Suppressor macrophage (primary cell): ENCODE measurements at places on chromosomes 3 and 15.
A peak's percentile ranks its signal among the peaks of the same experiment; 100 is the strongest.

DNA sequence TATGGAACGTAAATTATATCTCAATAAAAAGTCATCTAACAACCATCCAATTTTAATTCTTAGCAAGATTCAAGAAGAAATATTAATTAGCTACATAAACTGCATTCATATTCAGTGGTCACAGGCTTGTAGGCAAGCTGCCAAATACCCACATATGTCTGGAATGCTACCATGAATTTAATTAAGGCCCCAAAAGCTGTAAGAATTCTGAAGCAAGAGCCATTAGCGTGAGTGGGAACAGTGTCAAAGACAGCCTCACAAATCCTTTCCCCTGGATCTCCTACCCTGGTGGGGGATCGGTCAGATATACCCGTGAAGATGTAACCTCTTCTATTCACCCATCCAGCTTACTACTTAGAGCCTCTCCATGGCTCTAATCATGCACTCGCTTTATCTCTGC, 40.0 kb downstream of the ATG7 start:
- DNase-seq, result no peak

- no peak for DNase-seq
Observed at GRCh38 chr15:45854455-45855202, 219.8 kb downstream of the SQOR start.

GRCh38 chr15:55819397-55820034, 76.6 kb upstream of the PRTG start:
- no peak for DNase-seq

- DNase-seq, result no peak
Observed at GRCh38 chr15:89809787-89810148, 4.9 kb downstream of the ANPEP start.

GRCh38 chr15:27545494-27546255, 553.4 kb downstream of the OCA2 start:
- DNase-seq, result no peak

GRCh38 chr3:189419038-189419437, 212.2 kb upstream of the TP63 start:
- no peak for DNase-seq

DNA sequence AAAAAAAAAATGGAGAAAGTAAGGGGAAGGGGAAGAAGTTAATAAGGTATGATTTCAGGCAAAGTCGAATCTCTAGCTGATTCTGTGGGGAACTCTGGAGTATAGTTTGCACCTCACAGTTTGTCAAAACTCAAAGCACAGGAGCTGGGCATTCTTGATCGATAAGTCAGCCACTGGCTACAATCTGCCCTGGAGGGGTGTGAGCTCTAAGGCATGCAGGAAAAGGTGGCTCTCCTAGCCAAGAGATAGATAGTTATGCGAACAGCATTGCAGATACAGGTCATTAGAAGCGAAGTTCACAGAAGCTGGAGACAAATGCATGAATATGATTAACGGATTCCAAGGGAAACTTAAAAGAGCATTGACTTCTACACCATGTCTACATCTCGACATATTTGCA, 952.6 kb downstream of the AGBL1 start:
- DNase-seq, result no peak

DNA sequence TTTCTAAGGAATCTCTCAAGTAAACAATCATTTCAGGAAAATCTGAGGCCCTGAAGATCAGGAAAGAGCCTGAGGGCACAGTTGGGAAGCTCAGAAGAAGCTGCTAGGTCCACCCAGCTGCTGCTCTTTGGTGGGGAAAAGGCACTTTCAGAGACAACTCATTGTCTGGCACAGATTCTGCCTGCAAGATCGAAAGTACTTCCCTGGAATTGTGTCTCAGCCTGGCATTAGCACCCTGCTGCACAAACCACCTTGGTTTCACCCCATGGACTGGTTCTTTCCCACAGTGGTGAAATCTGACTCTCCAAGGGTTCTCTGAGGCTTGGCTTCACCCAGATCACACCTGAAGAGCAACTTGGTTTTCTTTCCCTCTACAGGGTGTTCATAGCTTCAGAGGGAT, 18.7 kb downstream of the THRB start:
- no peak for DNase-seq

- no peak for DNase-seq
Observed at GRCh38 chr3:129040039-129040336, 20.6 kb upstream of the GP9 start.

DNA sequence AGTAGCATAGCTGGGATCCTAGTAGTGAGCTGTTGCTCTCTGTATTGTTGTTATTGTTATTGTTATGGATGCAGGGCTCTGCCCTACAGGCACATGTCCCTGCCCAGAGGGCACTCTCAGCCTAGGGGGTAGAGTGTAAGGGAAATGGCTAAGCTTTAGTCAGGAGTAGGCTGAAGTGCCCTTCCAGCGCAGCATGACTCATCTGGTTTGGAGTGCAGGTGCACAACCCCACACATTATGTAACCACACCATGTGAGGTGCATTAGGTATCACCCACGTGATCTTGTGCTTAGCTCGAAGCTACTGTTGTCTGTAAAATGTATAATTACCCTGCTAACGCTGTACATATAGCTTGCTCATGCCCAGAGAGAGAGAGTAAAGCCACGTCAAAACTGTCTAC, 48.3 kb upstream of the TIPARP start:
- DNase-seq, result no peak

GRCh38 chr3:180135101-180135500, 98.4 kb upstream of the PEX5L start:
- no peak for DNase-seq

DNA sequence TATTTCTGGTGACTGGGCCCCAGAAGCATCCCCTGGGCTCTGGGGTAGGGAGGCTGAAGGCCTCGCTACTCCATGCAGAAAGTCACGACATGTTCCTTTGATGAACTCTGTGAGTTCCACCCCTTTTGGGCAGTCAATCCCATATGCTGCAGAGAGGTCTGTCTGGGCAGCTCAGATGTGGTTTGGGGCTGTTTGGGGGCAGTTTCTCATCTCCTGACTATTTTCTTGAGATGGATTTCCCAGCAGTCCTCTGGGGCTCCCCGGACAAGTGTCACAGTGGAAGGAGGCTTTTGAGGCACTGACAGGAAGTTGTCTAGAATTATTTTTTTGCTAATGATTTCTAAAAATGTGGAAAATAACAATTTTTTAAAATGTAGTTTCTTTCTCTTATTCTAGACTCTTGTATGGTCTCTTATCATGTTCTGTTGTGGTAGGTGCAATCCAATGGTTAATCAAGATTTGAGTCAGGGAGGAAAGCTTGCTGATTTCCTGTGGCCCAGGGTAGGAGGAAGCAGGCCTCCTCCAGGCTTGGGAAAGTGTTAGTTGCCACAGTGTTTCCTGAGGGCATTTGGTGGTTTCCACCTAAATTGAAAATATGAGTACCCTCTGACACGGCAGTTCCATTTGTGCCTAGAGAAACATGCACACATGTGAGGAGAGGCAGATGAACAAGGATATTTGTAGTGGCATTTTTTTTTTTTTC, 19.9 kb upstream of the TATDN2 start:
- DNase-seq, result peak; percentile 96

- DNase-seq, result no peak
Observed at GRCh38 chr3:172687501-172687900, 23.4 kb downstream of the NCEH1 start.

- peak; percentile 13 for DNase-seq
Observed at GRCh38 chr15:43230640-43231115, 9.9 kb upstream of the EPB42 start.

- DNase-seq, result no peak
Observed at GRCh38 chr3:78801926-78802561, 965.8 kb downstream of the ROBO1 start.

- DNase-seq, result no peak
Observed at GRCh38 chr3:152126260-152126659, 142.5 kb upstream of the MBNL1 start.

GRCh38 chr3:47954567-47954966, 61.6 kb downstream of the MAP4 start:
- DNase-seq, result no peak

DNA sequence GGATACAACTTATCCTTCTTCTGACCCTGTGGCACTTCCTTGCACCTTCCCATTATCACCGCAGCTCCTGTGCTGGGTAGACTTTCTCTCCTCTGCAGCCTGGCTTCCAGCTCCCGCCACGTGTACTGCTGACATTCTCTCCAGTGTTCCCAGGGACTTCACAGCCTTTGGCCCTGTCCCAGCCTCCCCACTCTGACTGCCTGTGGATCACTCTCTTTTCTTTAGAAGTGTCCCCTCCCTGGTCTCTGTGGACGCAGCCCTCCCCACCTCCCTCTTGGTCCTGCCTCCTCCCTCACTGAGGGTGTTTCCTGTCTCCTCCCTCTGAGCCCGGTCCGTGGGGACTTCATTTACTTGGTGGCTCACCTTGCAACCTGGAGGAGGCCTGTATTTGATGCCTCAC, 17.4 kb downstream of the PDIA5 start:
- no peak for DNase-seq

DNA sequence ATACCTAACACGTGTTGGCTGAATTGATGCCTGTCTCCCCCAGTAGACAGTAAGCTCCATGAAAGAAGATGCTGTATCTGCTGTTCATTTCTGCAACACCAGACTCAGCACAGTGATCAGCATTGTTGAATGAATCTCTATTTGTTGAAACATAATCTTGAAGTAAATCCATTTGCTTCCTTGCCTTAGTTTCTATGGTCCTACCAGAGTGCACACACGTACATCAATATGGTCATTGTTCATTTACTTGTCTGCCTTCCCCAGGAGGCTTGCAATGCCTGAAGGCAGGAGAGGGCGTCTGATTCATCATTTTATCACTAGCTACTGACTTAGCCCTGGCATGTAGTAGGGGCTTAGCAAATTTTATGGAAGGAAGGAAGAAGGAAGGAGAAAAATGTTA, 19.2 kb downstream of the RBP2 start:
- no peak for DNase-seq

GRCh38 chr3:59430341-59430740, 380.5 kb upstream of the CFAP20DC start:
- DNase-seq, result no peak

GRCh38 chr3:67943546-67943945, 289.1 kb upstream of the SUCLG2 start:
- no peak for DNase-seq

GRCh38 chr3:51434746-51435327, 43.8 kb downstream of the RBM15B start:
- DNase-seq, result peak; percentile 79

DNA sequence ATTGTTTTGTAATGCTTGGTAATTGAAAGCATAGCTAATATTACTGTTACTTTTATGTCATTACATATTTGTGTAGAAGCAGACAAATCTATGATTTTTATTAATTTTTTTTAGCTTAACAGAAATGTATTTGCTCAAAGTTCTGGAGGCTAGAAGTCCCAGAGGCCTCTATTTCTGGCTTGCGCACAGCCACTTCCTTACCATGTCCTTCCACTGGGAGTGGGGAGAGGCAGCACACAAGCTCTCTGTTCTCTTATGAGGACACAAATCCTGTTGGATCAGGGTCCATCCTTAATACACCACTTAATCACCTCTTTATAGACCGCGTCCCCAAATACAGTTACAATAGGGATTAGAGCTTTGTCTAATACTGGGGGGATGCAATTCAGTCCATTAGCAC, 1061.4 kb downstream of the OTOL1 start:
- DNase-seq, result no peak

DNA sequence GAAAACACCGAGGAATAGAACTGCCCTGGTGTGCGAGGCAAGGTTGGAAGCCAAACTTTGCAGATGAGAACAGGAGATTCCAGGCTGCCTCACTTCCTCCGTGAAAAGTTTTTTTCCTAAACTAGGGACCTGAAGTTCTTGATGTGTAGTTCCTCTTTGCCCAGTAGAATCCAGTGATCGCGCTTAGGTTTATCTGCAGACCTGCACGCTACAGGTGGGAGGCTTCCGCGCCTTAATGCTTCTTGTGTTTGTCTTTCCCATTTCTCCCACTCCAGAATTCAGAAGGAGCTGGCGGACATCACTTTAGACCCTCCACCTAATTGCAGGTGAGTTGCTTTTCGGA, 5.4 kb downstream of the UBE2E1 start:
- DNase-seq, result no peak

DNA sequence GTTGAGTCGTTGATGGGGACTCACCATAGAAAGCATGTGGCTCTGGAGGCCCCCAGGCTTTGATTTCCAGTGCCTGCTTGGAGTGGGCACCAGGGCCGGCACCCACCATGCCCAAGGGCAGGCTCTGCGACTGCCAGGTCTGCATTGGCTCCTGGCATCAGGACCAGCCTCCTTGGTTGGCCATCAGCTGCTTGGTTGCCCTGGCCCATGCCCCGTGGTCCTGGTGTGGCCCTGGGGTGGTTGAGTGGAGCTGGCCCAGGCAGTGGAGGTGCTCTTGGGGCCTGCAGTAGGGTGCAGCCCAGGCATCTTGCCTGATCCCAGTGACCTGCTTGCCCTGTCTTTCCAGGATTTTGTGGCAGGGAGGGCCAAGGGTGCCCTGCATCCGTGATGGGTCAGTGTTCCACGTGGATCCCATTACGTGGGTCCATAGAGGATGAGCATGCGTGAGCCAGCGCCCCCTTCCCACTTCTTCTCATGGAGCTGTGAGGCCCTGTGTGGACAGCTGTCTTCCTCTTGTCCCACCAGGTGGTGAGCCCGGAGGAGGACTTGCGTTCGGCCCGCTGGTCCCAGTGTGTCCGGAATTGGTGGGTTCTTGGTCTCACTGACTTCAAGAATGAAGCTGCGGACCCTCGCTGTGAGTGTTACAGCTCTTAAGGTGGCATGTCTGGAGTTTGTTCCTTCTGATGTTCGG, 187.0 kb downstream of the UBE3A start:
- DNase-seq, result no peak

DNA sequence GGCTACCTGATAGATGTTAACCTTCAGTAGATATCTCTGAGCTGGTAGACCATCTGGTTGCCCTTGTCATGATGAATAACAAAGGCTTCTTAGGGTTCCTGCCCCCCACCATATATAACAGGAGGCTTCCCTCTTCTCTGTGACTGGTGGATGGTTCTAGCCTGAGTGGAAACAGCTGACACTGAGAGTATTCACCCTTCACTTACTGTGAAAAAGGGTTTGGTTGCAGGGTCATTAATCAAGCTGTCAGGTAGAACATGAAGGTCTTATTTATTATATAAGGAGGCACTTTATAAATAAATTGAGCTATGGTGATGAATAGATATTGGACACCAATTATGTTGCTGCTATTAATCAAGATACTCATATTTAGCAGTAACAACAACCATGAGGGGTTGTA, 58.6 kb downstream of the CACNA2D3 start:
- DNase-seq, result no peak

DNA sequence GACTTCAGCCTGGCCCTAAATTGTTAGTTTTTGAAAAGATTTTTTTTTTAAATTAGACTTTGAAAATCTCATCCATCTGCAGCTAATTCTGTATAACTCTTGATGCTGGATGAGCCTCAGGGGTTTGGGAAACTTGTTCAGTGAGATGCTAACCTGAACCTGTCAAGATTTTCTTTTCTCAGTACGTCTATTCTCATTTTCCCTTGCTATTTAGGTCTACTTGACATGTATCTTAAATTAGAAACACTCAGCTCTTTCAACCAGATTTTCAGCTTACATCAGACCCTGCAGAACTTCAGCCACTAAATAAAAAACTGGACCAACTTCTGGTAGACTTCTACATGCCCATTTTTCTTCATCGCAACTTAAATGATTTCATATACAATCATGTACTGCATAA, 61.4 kb downstream of the MFSD1 start:
- no peak for DNase-seq
